ENCODE measurements at places on chromosomes 16 and 17. TPM values are rescaled to one million over a fixed set of nuclear protein-coding genes. Genes with fewer than 3 reads are reported as not detected.

DOC2B gene
- not detected for total RNA-seq

PRMT7 gene
- 73.2 TPM for total RNA-seq

OTOA gene
- not detected for total RNA-seq

ARHGAP44 gene
- 0.26 TPM for total RNA-seq

FXR2 gene
- total RNA-seq: 27.6 TPM

LRRC75A gene
- 5.7 TPM for total RNA-seq

DNA sequence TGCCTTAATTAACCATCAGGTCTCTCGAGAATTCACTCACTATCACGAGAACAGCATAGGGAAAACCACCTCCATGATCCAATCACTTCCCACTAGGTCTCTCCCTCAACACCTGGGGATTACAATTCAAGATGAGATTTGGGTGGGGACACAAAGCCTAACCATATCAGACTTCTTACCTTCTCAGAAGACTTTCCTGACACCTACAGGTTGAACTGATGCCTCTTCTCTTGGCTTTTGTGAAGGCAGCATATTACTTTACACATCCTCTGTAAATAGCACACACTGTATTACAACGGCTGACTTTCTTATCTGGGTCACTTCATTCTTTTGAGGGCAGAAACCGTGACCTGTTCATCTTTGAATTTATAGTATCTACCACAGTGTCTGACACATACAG lies 23.6 kb downstream of the BMERB1 start:
- H3K4me3 ChIP-seq: no peak overlapping the region
- no peak overlapping the region for H3K27ac ChIP-seq
- H3K36me3 ChIP-seq: no peaks in the 10 kb centered on the region
- no peaks in the 10 kb centered on the region for H3K4me1 ChIP-seq
- H3K27me3 ChIP-seq: peaks cover 15% of the 10 kb centered on the region
- DNase-seq: no peak

- no peak for DNase-seq
- H3K4me1 ChIP-seq: peaks cover 28% of the 10 kb centered on the region
- H3K36me3 ChIP-seq: peaks cover 4% of the 10 kb centered on the region
- H3K27me3 ChIP-seq: no peaks in the 10 kb centered on the region
- no peak overlapping the region for H3K4me3 ChIP-seq
- H3K27ac ChIP-seq: no peak overlapping the region
These were observed 4.6 kb downstream of the PYCR1 start for GRCh38 chr17:81932333-81932983.

DNA sequence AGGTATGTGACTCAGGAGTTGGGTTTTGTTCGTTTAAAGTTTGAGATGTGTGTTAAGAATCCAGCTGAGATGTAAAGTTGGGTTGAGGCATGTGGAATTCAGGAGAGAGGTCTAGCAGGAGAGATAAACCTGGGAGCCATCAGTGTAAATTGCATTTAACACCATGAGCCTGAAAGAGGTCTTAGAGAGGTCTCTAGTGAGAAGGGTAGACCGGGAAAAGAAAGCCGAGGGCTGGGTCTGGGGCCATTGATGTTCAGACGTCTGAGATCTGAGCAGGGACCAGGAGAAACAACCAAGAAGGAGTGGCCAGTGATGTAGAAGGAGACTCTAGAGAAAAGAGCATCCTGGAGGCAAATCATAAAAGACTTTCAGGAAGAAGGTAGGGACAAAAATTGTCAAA lies 44.1 kb upstream of the PIRT start:
- H3K27ac ChIP-seq: no peak overlapping the region
- H3K4me3 ChIP-seq: no peak overlapping the region
- H3K4me1 ChIP-seq: no peaks in the 10 kb centered on the region
- no peaks in the 10 kb centered on the region for H3K36me3 ChIP-seq
- no peak for DNase-seq

DNA sequence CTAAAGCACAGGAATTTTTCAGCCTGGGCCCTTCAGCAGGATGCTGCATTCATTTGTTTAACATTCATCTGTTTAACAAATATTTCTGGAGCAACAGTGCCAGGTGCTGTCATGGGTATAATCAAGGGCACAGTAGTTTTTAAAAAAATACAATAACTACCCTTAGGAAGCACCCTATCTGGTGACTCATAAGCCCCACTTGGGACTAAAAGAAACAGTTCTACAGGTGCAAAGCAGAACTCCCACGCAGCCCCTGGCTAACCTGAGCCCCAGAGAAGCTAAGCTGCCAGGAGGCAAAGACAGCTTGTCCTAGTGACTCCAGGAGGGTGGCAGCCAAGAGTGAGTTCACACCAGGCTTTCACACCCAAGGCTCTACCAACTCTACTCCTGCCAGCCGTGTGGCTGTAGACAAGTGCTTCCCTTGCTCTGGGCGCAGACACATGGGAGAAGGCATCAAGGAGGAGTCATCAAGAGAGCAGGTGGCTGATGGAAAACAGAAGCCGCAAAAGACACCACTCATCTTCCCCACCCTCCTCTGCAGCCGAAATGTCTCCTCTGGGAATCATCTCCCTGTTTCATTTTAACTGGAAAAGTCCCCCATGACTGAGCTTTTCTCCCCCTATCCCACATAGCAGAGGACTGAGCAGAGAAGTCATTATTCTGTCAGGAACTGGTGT lies 14.4 kb downstream of the CUEDC1 start:
- H3K4me3 ChIP-seq: no peak overlapping the region
- H3K36me3 ChIP-seq: no peaks in the 10 kb centered on the region
- H3K27me3 ChIP-seq: peaks cover 34% of the 10 kb centered on the region
- no peak for DNase-seq
- peaks cover 11% of the 10 kb centered on the region for H3K4me1 ChIP-seq

- peaks cover 8% of the 10 kb centered on the region for H3K36me3 ChIP-seq
- no peak overlapping the region for H3K27ac ChIP-seq
- no peaks in the 10 kb centered on the region for H3K27me3 ChIP-seq
- no peak for DNase-seq
- no peaks in the 10 kb centered on the region for H3K4me1 ChIP-seq
These were observed 9.1 kb downstream of the ASPHD1 start for GRCh38 chr16:29909391-29909790.

DNA sequence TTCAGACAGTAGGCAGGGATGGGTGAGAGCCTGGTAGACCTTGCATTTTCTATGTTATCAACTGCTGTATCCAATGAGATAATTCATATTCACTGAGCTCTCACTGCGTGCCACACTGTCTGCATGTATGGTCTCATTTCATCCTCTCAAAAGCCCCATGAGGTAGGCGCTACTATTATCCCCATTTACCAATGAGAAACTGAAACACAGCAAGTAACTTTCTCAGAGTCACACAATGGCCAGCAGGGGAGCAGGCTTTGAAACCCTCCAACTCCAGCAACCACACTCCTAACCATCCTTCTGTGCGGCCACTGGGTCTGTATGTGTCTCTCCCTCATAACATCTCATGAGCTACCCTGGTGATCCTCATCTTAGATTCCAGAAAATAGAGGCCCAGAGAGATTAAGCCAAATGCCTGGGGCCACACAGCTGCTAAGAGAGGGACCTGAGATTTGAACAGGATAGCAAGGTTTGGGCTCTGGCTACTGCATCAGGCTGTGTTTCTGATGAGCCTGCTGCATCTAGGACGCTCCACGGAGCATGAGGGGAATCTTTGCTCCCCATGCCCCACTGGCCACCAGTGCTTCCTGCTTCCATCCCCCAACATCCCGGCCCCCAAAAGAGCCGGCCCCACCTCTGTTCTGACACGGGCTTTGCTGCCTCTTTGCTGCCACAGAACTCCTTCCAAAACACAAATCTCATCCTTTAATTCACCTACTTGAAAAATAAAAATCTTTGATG lies 3.2 kb downstream of the CCR7 start:
- H3K27me3 ChIP-seq: no peaks in the 10 kb centered on the region
- DNase-seq: peak; percentile 84
- H3K36me3 ChIP-seq: peaks cover 80% of the 10 kb centered on the region
- H3K4me1 ChIP-seq: peaks cover 86% of the 10 kb centered on the region
- H3K4me3 ChIP-seq: peak overlapping the region; percentile 86
- peak overlapping the region; percentile 93 for H3K27ac ChIP-seq

GRCh38 chr17:55690105-55690508 lies 32.6 kb downstream of the TMEM100 start:
- no peak overlapping the region for H3K4me3 ChIP-seq
- H3K36me3 ChIP-seq: no peaks in the 10 kb centered on the region
- no peak overlapping the region for H3K27ac ChIP-seq
- no peak for DNase-seq
- no peaks in the 10 kb centered on the region for H3K4me1 ChIP-seq
- peaks cover 8% of the 10 kb centered on the region for H3K27me3 ChIP-seq

- peaks cover 12% of the 10 kb centered on the region for H3K4me1 ChIP-seq
- H3K36me3 ChIP-seq: peaks cover 8% of the 10 kb centered on the region
- no peaks in the 10 kb centered on the region for H3K27me3 ChIP-seq
- no peak overlapping the region for H3K27ac ChIP-seq
- DNase-seq: no peak
These were observed 50.5 kb downstream of the GLG1 start for GRCh38 chr16:74556375-74556922.

- H3K4me1 ChIP-seq: peaks cover 5% of the 10 kb centered on the region
- no peak for DNase-seq
- H3K4me3 ChIP-seq: no peak overlapping the region
- H3K27ac ChIP-seq: no peak overlapping the region
- no peaks in the 10 kb centered on the region for H3K36me3 ChIP-seq
- peaks cover 31% of the 10 kb centered on the region for H3K27me3 ChIP-seq
These were observed 22.6 kb upstream of the MGAT5B start for GRCh38 chr17:76845541-76846017.

DNA sequence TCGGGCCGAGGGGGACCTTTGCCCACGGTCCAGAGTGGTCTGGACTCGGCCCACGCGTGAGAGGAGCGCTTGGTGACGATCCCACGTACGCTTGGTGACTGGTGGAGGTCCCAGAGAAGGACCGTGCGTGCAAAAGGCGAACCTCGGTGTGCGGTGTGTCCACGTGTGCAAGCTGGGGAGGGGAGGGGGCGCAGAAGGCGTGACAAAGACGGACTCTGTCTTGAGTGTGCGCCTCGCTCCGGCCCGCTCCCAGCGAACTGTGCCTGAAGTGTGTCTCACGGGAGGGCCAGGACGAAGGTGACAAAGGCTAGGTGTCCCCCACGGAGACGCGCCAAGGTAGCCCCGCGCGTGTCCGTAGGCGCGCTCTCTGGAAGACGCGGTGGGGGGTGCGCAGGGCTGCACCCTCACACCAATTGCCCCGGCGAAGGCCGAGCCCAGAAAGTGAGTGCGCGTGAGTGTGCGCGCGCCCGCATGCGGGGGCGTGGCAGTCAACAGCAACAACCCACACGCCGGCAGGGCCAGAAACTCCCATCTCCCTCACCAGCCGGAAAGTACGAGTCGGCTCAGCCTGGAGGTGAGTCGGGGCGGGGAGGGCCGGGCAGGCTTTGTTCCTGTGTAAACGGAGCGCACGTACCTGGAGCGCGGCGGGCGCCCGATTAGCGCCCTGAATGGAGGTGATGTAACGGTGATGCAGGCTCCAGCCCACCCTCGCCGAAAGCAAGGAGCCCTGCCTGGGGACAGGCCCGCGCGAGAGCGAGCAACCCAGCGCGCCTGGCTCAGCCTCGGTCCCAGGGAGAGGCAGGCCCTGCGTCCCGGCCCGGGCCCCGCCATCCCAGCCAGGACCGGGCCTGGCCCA lies at the start of gene GPRC5C:
Gene GPRC5C, plus strand, starts transcription at position 521 of the 856 bp plus-strand sequence. CDS start 7,689 bp downstream, outside the sequence.
- H3K36me3 ChIP-seq: no peaks in the 10 kb centered on the region
- no peak within 1 kb of the TSS for H3K27ac ChIP-seq
- DNase-seq: peak; percentile 60
- peaks cover 8% of the 10 kb centered on the region for H3K4me1 ChIP-seq
- H3K27me3 ChIP-seq: peaks cover 56% of the 10 kb centered on the region

- H3K27me3 ChIP-seq: no peaks in the 10 kb centered on the region
- H3K27ac ChIP-seq: no peak overlapping the region
- H3K4me1 ChIP-seq: peaks cover 10% of the 10 kb centered on the region
- no peak overlapping the region for H3K4me3 ChIP-seq
- no peak for DNase-seq
These were observed 51.7 kb downstream of the ZFPM1 start for GRCh38 chr16:88504489-88505404.

- H3K27ac ChIP-seq: no peak overlapping the region
- no peak for DNase-seq
- H3K27me3 ChIP-seq: no peaks in the 10 kb centered on the region
- no peaks in the 10 kb centered on the region for H3K4me1 ChIP-seq
These were observed 196.7 kb downstream of the CDH11 start for GRCh38 chr16:64925166-64925565.

DNA sequence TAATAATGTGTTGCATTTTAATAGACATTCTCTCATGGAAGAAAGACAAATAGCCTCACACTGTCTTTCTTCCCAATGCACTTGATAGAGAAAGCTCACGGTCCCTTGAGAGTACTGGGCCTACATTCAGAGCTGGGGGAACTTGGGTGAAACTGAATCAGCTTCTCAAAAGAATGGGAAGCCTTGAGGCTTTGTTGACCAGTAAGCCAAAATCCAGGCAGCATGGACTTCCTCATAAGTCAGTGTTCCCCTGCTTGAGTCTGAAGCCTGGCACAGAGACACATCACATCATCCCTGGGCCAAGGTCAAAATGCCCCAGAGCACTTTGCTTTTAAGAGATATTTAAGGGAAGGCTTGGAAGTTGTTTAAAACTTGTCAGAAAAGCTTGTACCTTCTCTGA lies 302.2 kb upstream of the SALL1 start:
- no peaks in the 10 kb centered on the region for H3K27me3 ChIP-seq
- H3K27ac ChIP-seq: no peak overlapping the region
- H3K4me1 ChIP-seq: no peaks in the 10 kb centered on the region
- no peaks in the 10 kb centered on the region for H3K36me3 ChIP-seq

GRCh38 chr16:47664653-47665325 lies 203.7 kb downstream of the PHKB start:
- peaks cover 23% of the 10 kb centered on the region for H3K36me3 ChIP-seq
- no peak for DNase-seq
- H3K27me3 ChIP-seq: no peaks in the 10 kb centered on the region
- H3K4me1 ChIP-seq: no peaks in the 10 kb centered on the region
- H3K27ac ChIP-seq: no peak overlapping the region
- no peak overlapping the region for H3K4me3 ChIP-seq

DNA sequence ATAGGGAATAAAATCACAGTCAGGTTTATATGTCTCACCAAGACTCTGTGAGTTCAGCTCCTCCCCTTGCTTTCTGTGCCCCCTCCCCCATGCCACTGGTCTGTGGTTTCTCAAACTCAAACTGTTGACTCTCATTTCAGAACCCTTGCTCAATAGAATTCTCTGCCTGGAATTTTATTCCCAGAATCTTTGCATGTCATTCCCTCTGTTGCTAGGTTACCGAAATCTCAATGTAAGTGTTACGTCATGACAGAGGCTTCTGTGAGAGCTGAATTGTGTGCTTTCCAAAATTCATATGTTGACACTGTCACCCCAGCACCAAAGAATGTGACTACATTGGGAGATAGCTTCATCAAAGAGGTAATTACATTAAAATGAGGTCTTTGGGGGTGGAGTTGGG lies 1938.8 kb downstream of the TP53TG3F start:
- H3K4me3 ChIP-seq: no peak overlapping the region
- H3K27me3 ChIP-seq: no peaks in the 10 kb centered on the region
- no peaks in the 10 kb centered on the region for H3K36me3 ChIP-seq
- no peak overlapping the region for H3K27ac ChIP-seq
- no peak for DNase-seq
- H3K4me1 ChIP-seq: no peaks in the 10 kb centered on the region

- H3K4me3 ChIP-seq: peak overlapping the region; percentile 90
- H3K36me3 ChIP-seq: no peaks in the 10 kb centered on the region
- H3K4me1 ChIP-seq: peaks cover 49% of the 10 kb centered on the region
- peaks cover 10% of the 10 kb centered on the region for H3K27me3 ChIP-seq
- peak; percentile 51 for DNase-seq
These were observed 532 bp downstream of the KDM6B start for GRCh38 chr17:7834542-7834956.

- H3K4me3 ChIP-seq: no peak overlapping the region
- no peaks in the 10 kb centered on the region for H3K4me1 ChIP-seq
- no peaks in the 10 kb centered on the region for H3K36me3 ChIP-seq
- H3K27ac ChIP-seq: no peak overlapping the region
- peaks cover 4% of the 10 kb centered on the region for H3K27me3 ChIP-seq
- DNase-seq: no peak
These were observed 118.7 kb upstream of the CDH5 start for GRCh38 chr16:66247516-66248481.

GRCh38 chr17:43976963-43977837 lies 23.5 kb upstream of the PYY start:
- H3K36me3 ChIP-seq: no peaks in the 10 kb centered on the region
- H3K27me3 ChIP-seq: peaks cover 29% of the 10 kb centered on the region
